ENCODE measurements at places on chromosomes 12 and 14.

DNA sequence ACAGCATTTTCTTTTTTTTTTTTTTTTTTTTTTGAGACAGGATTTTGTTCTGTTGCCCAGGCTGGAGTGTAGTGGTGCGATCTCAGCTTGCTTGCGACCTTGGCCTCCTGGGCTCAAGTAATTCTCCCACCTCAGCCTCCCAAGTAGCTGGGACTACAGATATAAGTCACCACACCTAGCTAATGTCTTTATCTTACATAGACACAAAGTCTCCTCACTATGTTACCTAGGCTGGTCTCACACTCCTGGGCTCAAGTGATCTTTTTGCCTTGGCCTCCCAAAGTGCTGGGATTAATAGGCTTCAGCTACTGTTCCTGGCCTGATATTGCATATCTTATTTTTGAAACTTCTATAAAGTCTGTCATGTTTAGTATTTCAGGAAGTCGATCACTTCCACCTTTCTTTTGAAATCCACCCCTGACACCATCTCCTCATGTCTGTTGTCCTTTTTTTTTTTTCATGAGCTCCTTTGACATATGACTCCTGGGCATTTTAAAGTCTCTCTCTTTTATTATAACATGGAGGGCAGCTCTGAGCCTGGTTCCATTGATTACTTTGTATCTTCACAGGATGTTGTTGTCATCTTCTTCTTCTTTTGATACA lies 5.9 kb upstream of the A2ML1 start:
- DNase-seq, result no peak

- DNase-seq, result no peak
Observed at GRCh38 chr14:38255673-38256532, at the start of gene CLEC14A. Gene CLEC14A, minus strand, starts transcription at chr14:38256093. Its CDS starts 71 bp downstream, at chr14:38256022.

DNA sequence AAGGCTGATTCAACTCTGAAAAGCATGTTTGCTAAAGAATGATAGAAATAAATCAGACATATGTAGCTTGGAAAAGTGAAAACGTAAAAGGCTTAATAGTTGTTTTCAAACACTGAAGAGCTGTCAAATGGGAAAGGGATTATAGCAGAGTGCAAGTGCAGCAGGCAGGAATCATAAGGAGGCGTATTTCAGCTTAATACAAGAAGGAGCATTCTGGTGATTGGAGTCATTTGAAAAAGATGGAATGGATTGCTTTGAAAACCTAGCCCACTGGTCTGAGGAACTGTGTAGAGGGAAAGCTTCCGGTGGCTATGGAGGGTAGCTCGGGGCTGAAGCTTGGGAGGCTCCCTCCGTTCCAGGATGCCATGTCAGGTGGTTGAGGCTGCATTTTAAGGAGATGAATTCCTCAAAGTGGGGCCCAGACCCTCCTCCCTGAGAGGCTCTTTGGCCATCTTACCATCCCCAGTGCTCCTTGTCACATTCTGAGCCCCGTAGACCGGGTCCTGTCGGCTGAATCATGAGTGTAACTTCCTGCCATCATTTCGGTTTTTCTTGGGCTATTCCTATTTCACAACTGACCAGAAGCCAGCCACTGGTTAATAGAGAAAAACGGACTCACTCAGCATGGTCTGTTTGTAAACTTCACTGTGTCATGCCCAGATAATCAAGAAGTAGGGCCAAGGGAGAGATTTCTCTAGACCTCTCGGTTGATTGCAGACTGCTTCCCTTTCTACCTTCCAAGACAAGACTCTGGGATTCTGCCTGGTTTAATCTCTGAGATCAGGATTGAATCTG lies 6.5 kb downstream of the WNT5B start:
- DNase-seq, result no peak

DNA sequence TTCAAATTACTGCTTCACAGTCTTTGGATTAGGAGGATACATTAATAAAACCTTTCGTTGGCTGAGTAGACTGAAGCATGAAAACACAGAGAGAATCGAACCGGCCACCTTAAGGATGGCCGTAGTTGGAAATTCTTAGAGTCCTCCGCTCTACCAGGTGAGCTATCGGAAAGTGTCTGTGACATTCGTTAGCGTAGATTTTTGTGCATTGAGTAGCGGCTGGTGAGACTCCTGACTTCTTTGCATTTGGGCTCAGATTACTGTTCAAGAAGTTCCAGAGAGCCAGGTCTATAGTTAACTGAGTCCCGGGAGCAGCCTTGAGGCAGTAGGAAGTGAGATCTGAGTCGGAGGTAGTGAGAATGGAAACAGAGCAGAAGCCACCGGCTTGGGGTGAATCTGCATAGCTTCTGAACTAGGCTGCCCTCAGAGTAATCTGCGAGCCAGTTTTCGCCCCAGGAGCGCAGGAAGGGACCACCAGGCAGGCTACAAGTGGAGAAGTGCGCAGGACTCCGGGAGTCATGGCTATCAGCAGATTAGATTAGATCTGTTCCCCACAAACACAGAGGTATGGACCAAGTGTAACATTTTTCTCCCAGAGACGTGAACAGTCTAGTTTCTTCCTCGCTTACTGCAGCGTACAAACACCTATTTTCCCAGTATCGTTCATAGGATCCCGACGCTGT lies 11.0 kb downstream of the OR6S1 start:
- no peak for DNase-seq

DNA sequence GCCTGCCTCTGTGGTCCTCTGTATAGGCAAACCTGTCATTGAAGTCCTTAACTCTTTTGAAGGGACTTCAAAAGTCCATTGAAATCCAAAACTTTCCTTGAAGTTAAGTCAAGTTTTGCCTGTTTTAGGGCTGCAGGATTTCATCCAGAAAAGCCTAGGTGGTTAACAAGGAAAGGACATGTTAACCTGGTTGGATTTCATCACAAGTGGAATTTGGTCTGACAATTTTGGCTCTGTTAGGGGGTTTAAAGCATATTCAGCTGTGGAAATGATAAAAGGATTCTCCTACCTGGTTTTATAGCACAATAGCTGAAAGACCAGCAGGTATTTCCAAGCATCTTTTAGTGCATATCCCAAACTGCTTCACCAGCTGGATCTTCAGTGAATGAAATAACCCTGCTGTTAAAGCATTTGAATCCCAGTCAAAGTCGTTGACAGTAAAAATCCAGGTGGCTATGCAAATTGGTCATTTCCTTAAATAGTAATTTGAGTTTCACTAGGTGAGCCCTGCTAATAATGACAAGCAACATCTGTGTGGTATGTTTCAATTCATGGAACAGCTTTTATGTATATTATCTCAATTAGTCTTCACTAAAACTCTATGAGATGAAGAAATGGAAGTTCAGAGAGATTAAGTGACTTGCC lies 400.5 kb downstream of the ETNK1 start:
- no peak for DNase-seq

- no peak for DNase-seq
Observed at GRCh38 chr12:24596768-24597388, 352.0 kb downstream of the BCAT1 start.

- DNase-seq, result no peak
Observed at GRCh38 chr14:75343911-75344310, 65.3 kb downstream of the FOS start.

- DNase-seq, result no peak
Observed at GRCh38 chr12:105706321-105706972, 376.0 kb downstream of the C12orf75 start.

GRCh38 chr14:61076556-61076955 lies 95.5 kb downstream of the SLC38A6 start:
- no peak for DNase-seq

DNA sequence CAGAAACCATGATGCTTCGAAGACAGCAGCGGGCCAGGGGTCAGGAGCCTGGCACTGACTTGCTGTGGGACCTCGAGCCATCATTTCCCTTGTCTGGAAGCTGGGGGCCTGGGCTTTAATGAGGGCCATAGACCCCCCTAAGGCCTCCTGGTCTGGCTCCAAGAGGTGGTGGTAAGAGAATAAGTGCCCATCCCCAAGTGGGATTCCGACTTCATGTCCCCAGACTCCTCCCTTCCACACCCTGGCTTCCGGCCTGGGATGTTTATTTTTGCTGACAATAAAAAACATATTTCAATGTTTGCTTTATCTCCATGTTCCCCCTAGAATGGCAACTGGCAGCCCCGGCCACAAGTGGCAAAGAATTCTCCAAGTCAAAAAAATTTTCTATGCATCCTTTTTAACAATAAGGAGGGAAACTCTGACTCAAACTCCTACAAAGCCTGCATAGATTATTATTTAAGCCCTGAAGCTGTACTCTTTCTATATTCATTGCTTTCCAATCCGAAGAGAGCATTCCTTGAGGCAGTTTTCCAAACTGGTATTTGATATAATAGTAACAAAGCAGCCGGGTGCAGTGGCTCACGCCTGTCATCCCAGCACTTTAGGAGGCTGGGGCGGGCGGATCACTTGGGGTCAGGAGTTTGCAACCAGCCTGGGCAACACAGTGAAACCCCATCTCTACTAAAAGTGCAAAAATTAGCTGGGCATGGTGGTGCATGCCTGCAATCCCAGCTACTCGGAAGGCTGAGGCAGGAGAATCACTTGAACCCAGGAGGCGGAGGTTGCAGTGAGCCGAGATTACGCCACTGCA lies 84.0 kb downstream of the ITPK1 start:
- no peak for DNase-seq

DNA sequence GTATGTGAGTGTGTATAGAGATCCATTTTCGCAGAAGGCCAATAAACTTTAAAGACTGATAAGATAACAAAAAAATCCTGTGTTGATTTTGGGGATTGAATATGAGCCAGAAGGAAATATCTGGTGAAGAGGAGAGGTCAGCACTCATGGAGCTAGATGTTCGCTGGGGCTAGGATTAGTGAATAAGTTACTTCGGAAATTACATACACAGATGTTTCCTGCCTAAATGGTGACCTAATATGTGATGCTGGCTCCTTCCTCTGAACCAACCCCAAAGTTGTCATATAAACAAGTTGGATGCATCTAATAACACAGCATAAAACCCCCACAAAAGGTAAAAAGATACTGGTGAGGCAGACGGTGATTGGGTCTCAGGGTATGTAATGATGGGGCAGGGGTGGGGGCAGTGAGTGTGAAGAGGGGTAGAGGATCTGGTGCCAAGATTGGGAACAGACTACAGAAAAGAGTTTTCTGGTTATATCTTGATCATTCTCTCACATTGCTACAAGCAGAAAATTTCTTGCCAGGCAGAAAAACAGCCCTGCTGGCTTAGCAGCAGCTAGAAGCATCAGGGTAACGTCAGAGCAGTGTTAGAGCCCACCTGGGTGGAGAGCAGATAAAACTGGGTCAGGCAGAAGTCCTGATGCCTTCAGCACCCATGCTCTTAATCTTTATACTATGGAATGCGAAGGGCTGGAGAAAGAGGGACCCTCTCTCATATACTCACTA lies 140.4 kb upstream of the GZMB start:
- no peak for DNase-seq
